ENCODE measurements at places on chromosomes 13 and 19.

- no peak for DNase-seq
Measured at GRCh38 chr19:18991006-18991405, 42.3 kb downstream of the SUGP2 start.

- DNase-seq, result no peak
Measured at GRCh38 chr13:60214213-60215055, 50.7 kb upstream of the DIAPH3 start.

- peak; percentile 50 for DNase-seq
Measured at GRCh38 chr19:40165362-40165937, 25.8 kb upstream of the MAP3K10 start.

- no peak for DNase-seq
Measured at GRCh38 chr19:34573226-34573864, 91.8 kb downstream of the WTIP start.

DNA sequence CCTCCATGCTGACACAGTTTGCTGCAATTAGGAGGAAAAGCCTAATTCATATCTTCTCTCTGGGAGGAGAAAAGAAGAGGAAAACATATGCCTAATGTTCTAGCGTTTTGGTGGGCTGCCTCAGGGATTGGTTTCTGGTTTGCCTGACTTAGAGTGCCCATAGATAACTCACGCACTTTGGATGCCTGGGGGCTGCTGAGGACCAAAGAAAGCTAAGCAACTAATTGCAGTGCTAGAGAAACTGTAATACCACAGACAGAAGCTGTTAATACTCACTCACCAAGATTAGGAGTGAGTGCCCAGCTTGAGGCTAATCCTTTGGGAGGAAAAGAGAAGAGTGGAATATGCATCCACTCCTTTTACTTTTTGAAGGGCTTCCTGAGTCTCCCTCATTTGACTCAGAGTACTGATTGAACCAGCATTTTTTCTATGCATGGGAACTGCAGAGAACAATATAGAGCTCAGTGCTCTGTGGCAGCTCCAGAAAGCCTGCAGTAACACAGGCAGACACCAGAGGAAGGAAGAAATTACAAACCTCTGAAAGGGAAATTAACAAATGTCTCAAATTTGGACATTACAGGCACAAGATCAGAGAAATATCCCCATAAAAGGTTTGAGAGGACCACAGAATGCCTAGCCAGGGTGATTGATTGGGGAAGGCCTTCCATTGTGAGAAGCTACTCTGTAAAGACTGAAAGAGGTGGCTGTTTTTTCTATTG lies 666.4 kb downstream of the OLFM4 start:
- DNase-seq, result no peak

DNA sequence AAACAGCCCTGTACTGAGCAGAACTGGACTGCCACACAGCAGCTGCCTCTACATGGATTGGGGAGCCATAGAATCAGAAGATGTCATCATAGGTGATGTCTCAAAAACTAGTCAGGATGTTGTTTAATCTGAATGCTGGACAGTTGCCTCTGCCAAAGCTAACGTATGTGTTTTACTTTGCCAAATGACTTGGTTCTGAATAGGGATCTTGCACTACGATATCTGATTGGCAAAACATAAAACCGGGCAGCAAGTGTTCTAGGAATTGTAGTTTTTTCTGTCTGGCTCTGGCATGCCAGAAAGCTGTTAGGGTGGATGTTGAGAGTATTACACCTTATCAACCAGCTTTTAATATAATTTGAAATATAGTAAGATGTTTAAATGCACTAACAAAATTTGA lies 645.9 kb downstream of the GPC5 start:
- DNase-seq, result no peak

DNA sequence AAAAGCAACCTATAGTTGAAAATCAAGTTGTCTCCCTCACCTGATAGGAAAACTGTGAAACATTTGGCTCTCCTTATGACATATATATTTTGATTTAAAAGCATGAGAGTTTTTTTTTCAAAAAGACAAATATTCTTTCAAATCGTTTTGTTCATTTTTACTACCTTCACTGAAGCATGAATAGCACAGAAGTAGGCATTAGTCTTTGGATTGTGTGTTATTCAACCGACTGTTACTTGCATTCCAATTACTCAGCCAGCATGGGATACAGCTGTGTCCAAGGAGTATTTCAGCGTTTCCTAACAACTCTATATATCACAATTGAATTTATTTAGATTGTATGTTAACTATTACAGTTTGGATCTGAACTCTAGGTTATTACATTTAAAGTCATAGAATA lies 135.2 kb downstream of the PCDH9 start:
- DNase-seq, result no peak

- DNase-seq, result no peak
Measured at GRCh38 chr19:17965370-17966128, 1.4 kb upstream of the KCNN1 start.

DNA sequence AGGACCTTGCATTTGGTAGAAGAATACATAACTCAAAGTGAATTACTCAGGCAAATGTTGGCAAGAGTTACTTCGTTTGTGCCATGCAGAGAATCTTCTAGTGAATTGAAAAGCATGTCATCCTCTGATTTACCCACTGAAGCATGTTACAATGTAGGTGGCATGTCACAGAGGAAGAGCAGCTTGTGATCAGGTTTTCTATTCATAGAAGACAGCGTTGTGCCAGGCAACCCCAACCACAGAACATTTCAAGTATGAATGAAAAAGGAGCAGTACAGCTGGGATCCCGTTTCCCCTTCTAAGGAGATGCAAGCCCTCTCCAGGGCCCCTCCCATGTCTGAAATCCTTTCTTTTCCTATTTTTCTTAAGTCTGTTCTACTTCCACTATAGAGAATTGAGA lies 6.0 kb upstream of the KATNAL1 start:
- DNase-seq, result no peak

DNA sequence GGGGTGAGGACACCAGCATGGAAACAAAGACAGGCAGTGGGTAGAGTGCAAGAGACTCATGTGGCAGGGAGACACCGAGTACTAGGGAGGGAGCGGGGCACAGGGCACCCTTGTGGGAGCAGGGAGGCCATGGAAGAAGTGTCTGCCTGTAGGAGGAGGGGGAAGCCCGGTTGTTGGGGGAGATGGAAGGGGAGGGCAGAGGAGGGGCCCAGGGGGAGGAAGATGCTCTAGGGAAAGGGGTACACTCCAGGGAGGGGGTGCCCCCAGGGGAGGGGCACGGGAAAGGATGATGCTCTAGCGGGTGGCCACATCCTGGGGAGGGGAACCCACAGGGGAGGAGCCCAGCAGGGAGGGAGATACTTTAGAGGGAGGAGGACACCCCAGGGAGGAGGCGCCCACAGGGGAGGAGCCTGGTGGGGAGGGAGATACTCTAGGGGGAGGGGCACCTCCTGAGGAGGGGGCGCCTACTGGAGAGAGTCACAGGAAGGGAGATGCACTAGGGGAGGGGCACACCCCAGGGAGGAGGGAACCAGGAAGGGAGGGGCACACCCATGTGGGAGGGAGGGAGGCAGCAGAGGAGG lies 24.9 kb downstream of the CPAMD8 start:
- DNase-seq, result peak; percentile 34

DNA sequence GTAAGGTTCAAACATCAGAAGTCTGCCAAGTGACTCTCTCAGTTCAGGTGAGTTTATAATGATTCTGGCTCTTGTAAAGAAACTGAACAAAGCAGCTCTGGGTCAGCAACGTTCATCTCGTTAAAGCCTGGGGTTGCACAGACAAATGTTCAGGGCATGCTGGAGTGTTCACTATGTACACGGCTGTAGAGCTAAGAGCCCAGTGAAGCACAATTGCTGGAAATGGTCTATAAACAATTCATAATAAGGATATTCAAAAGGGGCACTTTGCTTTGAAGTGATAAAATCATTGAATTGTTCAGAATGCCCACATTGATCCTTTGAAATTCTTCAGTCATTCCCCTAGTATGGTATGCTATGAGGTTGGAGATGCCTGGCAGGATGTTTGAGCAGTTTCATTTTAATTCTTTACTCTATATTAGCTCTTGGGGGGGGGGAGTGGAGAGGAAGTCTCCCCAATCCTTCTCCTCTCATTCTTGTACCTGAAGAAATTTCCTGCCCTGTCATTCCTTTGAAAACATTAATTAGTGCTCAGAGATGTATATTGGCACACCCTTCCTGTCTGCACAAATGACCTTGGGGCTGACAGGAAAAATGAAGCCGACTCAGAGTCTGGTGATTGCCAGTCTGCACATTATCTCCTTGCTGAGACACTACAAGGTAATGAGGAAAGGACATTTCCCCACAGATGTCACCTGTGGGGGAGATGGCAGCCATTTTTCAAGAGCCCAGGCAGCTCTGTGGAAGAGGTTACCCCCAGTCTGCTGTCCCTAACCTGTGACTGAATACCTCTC lies 145.5 kb downstream of the DLEU7 start:
- DNase-seq, result no peak

DNA sequence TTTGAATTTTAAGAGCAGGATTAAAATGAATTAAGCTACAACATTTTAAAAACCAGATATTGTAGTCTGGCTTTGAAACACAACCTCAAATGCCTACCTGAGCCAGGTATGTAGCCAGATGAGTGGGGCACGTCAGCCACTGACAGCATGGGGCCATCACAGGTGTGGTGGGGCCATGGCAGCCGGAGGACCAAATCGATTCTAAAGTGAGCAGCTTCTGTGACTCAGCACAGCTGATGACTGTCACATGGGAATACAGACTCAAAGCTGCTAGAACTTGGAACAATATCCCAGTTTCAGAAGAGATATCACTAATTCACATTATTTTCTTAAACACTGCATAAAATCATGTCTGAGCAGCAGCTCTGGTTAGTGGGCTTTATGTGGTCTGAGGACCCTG lies 52.8 kb downstream of the SERP2 start:
- no peak for DNase-seq

- no peak for DNase-seq
Measured at GRCh38 chr19:47492137-47492533, 8.1 kb upstream of the KPTN start.

- DNase-seq, result no peak
Measured at GRCh38 chr13:28494504-28494777, 487 bp downstream of the FLT1 start.

DNA sequence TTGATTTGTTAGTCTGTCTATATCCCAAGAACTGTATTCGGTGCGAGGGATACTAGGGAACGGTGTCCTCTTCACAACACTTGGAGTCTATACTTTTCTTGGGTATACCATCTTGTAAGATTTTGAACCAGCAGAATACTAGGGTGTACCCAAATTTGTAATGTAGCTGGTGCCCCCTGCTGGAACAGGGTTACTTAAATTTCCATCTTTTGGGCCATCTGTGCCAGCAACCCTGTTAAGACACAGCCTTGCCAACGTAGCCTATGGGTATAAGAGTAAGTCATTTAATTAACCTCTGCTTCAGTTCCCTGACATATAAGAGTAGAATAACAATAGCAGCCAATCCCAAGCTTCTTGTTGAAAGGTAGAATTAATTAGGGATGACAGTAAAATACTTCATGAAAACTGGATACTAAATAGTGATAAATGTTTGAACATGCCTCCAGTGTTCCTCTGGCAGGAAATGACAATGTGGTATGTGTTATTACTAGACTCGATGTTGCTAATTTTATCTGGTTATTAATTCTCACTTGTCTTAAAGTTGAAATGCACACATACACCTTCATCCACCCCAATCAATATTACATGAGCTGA lies 607.6 kb downstream of the FGF9 start:
- DNase-seq, result peak; percentile 50

DNA sequence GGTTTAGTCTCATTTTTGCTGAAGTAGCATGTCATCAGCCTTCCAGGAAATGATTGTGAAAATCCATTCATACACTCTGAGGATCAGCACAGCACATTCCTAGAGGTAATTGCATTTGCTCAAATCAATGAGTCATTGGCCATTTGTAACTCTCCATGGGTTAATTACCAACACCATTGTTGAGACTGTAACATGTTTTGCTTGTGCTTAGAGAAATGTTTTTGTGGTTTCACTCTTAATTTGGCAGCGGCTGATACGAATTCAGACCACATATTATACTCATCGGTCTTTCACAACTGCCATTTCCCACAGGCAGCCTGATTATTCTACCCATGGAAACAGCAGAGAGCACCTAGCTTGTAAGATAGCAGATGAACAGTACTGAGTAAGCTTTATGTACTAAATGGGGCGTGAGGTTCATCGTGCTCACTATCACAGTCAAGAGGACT lies 110.3 kb downstream of the NHLRC3 start:
- DNase-seq, result no peak

- DNase-seq, result no peak
Measured at GRCh38 chr13:97460853-97461252, 26.9 kb downstream of the RAP2A start.

GRCh38 chr19:48461651-48461981 lies 6.2 kb downstream of the KCNJ14 start:
- no peak for DNase-seq

DNA sequence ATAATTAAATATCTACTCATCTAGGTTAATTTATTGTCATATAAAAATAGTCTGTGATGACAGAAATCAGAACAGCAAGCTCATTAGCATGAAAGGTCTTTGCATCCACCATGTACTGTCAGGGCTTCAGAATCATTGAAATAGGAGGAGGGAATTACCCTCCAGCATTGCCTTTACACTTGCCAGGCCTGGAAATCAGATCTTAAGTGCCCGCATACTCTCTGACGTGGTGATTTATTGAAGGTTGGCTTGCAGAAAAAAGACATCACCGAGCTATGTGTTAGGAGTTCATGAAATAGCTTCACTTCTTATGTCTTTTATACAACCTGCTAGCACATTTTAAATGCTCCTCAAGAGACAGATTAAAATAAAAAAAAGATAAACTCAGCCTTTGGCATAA lies 661.7 kb upstream of the SLITRK1 start:
- DNase-seq, result no peak

- DNase-seq, result no peak
Measured at GRCh38 chr13:109309625-109310363, 476.6 kb downstream of the IRS2 start.

DNA sequence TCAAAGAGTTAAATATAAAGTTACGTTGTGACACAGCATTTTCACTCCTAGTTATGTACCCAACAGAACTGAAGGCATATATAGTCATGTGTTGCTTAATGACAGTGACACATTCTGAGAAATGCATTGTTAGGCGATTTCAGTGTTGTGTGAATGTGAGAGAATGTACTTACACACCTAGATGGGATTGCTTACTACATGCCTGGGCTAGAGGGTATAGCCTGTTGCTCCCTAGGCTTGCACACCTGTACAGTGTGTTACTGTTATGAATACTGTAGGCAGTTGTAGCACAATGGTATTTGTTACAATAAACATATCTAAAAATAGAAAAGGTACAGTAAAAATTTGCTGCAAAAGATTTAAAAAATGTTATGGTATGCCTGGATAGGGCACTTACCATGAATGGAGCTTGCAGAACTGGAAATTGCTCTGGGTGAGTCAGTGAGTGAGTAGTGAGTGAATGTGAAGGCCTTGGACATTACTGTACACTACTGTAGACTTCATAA lies 89.2 kb downstream of the DHRS12 start:
- no peak for DNase-seq

All from stimulated activated CD4-positive, alpha-beta T cell treated with anti-CD3 and anti-CD28 coated beads, Interleukin-4, amount 100 ng/mL, for 48 hours (primary cell).